Subcutaneous adipose tissue (tissue), 4 donors: ENCODE measurements at places on chromosomes 11 and 22. TPM values are rescaled to one million over a fixed set of nuclear protein-coding genes. Genes with fewer than 3 reads are reported as not detected.

Gene HEPACAM
- total RNA-seq: 13.5 TPM

Gene PHLDA2
- 1.8 TPM for total RNA-seq

Gene LRFN4
- total RNA-seq: 6.8 TPM

Gene TTC36
- 3.1 TPM for total RNA-seq

Gene ANKK1
- total RNA-seq: not detected

Gene PLAAT5
- 44.1 TPM for total RNA-seq

Gene MAJIN
- not detected for total RNA-seq

Gene NPTXR
- total RNA-seq: 5.3 TPM

Gene CCDC81
- total RNA-seq: not detected

Gene RAG1
- 1.5 TPM for total RNA-seq

Gene OR52H1
- total RNA-seq: not detected

Gene ACRV1
- not detected for total RNA-seq

Gene RIBC2
- not detected for total RNA-seq

Gene PACSIN3
- total RNA-seq: 5.4 TPM

Gene SORL1
- total RNA-seq: 8.3 TPM

Gene FAM111B
- total RNA-seq: not detected

Gene TANGO2
- total RNA-seq: 34.0 TPM

Gene CCDC82
- 34.1 TPM for total RNA-seq

Gene PRR33
- total RNA-seq: not detected

Gene DEFB131B
- total RNA-seq: not detected

Gene CACNA1I
- 0.22 TPM for total RNA-seq

Gene MS4A6E
- 3.7 TPM for total RNA-seq

Gene TMEM121B
- 0.51 TPM for total RNA-seq

Gene LRRC32
- 46.8 TPM for total RNA-seq

Gene OR2AG2
- not detected for total RNA-seq

Gene POLD3
- 16.2 TPM for total RNA-seq

Gene THY1
- total RNA-seq: 29.7 TPM

Gene GPR83
- not detected for total RNA-seq

Gene FKBP2
- total RNA-seq: 35.5 TPM

Gene MRGPRX4
- not detected for total RNA-seq

Gene MOGAT2
- total RNA-seq: not detected

Gene BACE1-AS
- 7.5 TPM for total RNA-seq

Gene CLCF1
- total RNA-seq: 3.6 TPM

Gene SLC5A1
- not detected for total RNA-seq

Gene C22orf42
- not detected for total RNA-seq

Gene TMEM151A
- not detected for total RNA-seq
